ENCODE measurements at places on chromosomes 16 and 17.

GRCh38 chr17:50517011-50517410, 8.8 kb downstream of the MYCBPAP start:
- no peak for DNase-seq

- DNase-seq: no peak
Measured at GRCh38 chr17:12815642-12816141, 26.4 kb downstream of the ARHGAP44 start.

GRCh38 chr17:30905742-30906100, 317 bp downstream of the TEFM start:
- DNase-seq: no peak

DNA sequence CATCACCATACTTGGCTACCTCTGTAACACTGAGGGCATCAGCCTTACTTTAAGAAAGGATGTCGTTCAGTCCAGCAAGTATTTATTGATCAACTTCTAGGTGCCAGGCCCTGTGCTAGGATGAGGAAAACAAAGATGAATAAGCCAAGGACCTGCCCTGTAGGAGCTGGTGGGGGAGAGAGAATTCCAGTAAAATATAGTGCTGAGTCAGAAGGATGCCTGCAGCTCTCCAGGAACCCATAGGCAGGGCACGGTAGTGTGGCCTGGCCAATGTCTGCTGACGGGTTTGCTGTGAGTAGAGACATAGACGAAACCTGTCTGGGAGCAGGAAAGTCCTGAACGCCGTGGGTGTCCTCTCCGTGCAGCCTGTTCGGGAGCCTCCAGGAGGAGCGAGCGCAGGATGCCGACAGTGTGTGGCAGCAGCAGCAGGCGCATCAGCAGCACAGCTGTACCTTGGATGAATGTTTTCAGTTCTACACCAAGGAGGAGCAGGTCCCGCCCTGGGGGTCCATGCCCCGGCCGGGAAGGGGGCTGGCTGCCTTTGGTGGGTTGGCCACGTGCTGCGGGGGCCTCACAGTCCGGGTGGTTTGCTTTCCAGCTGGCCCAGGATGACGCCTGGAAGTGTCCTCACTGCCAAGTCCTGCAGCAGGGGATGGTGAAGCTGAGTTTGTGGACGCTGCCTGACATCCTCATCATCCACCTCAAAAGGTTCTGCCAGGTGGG, 55.6 kb downstream of the USP43 start:
- no peak for DNase-seq

- DNase-seq: no peak
Measured at GRCh38 chr16:49617016-49617629, 238.8 kb downstream of the ZNF423 start.

DNA sequence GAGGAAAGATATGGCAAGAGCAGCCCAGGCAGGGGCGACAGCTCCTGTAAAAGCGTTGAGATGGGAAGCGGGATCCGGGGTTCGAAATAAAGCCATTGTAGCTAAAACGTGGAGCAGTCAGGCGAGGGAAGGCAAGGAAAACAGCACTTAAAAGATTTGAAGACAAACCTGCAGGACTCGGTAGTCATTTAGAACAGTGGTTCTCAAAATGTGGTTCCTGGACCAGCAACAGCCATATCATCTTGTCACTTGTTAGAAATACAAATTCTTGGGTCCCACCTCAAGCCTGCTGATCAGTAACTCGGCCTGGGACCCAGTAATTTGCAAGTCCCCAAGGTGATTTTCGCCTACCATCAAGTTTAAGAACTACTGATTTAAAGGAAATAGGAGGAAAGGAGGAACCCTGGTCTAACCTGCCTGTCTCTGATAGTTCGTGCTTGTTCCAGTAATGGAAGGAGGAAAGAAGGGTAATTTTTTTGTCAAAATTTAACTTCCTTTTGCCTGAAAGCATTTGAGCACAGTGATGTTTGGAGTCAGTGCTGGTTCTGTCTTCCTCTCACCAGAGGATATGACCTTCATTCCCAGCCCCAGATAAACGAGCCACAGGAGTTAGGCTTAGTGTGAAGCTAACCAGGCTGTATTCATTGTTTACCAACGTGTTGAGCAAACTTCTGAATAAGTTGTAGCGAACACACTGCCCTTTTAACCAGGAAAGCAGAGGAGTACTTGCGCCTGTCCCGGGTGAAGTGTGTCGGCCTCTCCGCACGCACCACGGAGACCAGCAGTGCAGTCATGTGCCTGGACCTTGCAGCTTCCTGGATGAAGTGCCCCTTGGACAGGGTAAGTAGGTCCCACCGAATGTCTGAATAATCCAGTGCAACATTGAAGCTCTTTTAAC, 1.1 kb downstream of the ORC6 start:
- no peak for DNase-seq

DNA sequence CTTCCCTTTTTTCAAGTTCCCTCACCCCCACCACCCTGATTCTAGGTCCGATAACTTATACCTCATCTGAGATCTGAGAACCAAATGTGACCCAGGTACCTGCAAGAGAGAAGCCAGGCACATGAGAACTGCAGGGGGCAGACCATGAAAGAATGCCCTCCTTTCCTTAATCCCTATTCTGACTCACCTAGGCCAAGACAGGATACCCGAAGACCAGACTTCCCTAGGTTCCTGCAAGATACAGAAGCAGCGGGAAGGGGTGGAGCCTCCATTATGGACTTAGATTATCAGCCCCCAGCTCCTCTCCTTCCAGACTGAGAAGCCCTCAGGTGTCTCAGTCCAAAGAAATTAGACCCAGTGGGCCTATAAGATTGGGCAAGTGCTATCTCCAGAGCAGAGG, 2.1 kb downstream of the KCNAB3 start:
- no peak for DNase-seq

DNA sequence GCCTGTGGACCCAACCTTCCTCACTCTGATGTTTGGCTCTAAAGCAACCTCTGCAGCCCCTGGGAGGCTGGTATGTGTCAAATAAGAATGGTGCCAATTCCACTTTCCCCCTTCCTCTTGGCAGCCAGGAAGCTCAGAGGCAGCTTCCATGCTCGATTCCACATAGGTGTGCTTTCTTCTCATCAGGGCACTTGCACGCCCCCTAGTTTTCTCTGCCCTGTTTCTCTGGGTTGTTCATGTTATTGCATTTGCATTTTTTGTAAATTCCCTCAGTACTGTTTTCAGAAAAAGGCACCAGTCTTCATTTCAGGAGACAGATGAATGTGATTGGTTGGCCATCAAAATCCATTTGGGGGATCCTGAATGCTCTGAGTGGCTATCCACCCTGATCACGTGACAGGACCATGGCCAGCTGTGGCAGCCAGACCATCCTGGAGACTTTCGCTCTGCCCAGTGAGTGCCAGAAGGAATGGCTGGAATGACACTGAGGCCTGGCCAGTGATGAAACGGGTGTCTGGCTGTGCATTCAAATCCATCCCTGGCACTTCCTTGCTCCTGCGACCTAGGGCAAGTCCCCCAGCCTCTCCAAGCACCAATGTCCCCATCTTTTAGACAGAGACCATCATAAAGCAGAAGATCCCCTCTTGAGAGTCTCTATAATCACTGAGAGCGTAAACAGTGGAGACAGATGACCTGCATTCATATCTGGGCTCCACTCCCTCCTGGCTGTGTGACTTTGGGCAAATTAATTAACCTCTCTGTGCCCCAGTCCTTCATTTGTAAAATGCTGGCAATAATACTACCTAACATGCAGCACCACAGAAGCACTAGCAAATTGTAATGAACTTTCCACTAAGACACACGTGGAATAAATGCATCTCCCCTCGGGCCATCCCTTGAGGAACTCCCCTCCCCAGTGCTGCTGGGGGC, 56.4 kb downstream of the CNGB1 start:
- DNase-seq: no peak

DNA sequence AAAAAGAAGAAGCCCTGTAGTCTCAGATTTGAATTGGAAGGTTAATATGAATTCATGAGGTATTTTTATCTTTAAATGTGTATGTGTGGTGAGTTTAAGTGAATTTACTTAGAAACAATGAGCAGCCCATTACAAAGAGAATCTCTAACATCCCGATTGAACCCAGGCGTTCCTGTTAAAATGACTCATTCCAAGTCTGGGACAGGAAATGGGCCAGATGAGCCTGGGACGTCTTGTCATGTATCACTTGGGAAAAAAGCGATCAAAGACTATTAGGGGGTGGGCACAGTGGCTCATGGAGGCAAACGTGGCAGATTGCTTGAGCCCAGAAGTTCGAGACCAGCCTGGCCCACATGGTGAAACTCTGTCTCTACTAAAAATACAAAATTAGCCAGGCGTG, 81.6 kb downstream of the SEC14L1 start:
- no peak for DNase-seq

GRCh38 chr16:73724503-73724902, 572.1 kb upstream of the PSMD7 start:
- no peak for DNase-seq

DNA sequence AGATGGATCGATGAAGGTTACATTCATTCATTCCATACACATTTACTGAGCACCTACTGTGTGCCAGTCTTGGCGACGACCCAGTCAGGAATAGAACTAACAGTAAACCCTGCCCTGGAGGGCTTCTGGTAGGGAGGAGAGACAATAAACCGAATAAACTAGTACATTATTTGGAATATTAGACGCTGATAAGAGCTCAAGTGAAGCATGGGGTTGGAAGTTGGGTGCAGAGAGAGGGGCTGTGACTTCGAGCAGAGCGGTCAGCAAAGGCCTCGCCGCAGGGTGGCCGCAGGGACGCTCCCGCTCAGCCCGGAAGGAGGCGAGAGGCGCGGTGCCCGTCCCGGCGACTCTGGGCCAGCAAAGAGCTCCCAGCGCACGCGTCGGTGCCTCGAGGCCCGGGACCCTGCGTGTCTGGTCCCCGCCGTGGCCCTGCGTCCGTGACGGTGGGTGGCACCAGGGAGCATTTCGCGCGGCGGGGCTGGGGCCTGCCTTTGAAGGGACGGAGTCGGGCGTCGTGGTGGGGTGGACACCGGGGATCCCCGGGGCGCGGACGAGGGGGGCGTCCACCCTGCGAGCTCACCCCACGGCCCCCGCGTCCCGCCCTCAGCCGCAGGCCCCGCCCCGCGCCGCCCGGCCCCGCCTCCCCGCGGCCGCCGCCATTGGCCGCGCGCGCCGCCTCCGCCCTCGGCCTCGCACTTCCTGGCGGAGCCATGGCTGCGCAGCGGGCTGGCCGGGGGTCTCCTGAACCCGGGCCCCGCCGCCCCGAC, at the start of gene KLHL36:
TSS of gene KLHL36 (plus strand) at position 684 of the 767 bp plus-strand sequence. CDS start 2,357 bp downstream, outside the sequence.
- peak; percentile 60 for DNase-seq

GRCh38 chr17:79835953-79836509, 3.2 kb downstream of the CBX4 start:
- DNase-seq: no peak

DNA sequence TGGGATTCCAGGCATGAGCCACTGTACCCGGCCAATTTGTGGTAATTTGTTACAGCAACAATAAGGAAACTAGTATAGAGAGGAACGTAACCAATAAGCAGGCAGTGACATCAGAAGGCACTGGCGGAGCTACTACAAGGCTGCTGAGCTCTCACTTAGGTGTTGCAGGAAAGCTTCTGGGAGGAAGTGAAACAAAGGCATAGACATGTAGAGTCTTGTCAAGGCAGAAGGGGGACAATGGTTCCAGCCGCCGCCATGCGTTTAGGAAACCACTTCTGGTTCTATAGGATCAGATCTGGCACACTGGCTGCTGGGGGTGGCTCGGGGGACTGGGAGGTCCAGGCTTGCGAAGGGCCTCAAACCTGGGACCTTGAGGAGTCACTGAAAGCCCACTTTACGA, 9.4 kb upstream of the CPSF4L start:
- no peak for DNase-seq

GRCh38 chr17:59496178-59496577, 69.2 kb upstream of the DHX40 start:
- DNase-seq: no peak

GRCh38 chr17:78784352-78784751, 2.3 kb upstream of the CYTH1 start:
- DNase-seq: no peak

- no peak for DNase-seq
Measured at GRCh38 chr17:64174686-64175456, 44.9 kb upstream of the ERN1 start.

- DNase-seq: no peak
Measured at GRCh38 chr17:35778641-35779196, 16.7 kb downstream of the MMP28 start.

DNA sequence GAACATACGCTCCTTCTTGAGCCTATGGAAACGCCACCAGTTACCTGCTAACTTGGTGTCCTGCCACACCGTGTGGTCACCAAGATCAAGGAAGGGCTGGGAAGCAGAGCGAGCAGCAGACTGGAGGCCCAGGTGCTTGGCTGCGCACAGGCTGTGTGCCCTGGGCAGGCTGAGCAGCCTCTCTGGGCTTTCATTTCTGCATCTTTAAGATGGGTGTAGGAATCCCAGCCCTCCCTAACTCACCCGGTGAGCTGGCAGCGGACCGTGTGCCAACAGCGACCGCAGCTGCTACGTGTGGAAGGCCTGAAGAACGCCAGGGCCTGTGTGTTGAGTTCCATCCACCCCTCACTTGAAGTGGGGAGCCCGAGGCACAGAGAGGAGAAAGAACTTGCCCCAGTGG, 80.0 kb downstream of the IRF8 start:
- DNase-seq: no peak

DNA sequence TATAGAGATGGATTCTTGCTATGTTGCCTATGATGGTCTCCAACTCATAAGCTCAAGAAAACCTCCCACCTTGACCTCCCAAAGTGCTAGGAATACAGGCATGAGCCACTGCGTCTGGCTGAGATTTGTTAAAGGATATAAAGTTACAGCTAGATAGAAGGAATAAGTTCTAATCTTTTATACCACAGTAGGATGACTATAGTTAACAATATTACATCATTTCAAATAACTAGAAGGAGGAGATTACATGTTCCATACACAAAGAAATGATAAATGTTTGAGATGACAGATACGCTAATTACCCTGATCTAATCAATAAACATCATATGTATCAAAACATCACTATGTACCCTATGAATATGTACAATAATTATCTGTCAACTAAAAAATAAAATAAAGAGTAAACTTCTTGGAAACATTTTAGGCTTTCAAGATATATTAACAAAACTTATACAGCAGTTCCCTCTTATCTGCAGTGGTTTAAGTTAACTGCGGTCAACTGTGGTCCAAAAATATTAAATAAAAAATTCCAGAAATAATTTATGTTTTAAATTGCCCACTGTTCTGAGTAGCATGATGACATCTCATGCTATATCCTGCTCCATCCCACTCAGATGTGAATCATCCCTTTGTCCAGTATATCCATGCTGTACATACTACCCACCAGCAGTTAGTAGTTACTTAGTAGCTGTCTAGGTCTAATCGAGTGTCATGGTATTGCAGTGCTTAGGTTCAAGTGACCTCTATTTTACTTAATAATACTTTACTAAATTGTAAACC, 129.2 kb upstream of the NACA2 start:
- DNase-seq: no peak

Measured in stimulated activated CD4-positive, alpha-beta T cell treated with anti-CD3 and anti-CD28 coated beads, Interleukin-4, amount 100 ng/mL, for 48 hours (primary cell).